Metanephros (tissue), 2 donors: ENCODE measurements at places on chromosomes 5 and 9. TPM values are rescaled to one million over a fixed set of nuclear protein-coding genes. Genes with fewer than 3 reads are reported as not detected.

Gene ENC1
- total RNA-seq: 180 TPM

Gene SPATA6L
- total RNA-seq: 6.5 TPM

Gene WNT8A
- 0.18 TPM for total RNA-seq

Gene SVEP1
- 18.5 TPM for total RNA-seq

Gene CARD9
- 5.7 TPM for total RNA-seq

Gene LCP2
- 11.1 TPM for total RNA-seq

Gene BARHL1
- total RNA-seq: not detected

Gene ANKRD34B
- 0.18 TPM for total RNA-seq

Gene GDA
- 0.88 TPM for total RNA-seq

Gene RIC1
- 50.4 TPM for total RNA-seq

Gene NRARP
- 10.1 TPM for total RNA-seq

Gene KCNMB1
- total RNA-seq: 0.64 TPM

Gene CNTNAP3
- total RNA-seq: 9.2 TPM

Gene CANX
- total RNA-seq: 650 TPM

Gene SLC6A3
- total RNA-seq: 0.41 TPM

Gene PAXX
- total RNA-seq: 28.0 TPM

Gene FAM78A
- 10.6 TPM for total RNA-seq

Gene C9
- not detected for total RNA-seq

Gene KCNIP1
- 4.7 TPM for total RNA-seq

Gene SLC46A2
- 0.64 TPM for total RNA-seq

Gene TMEM252
- total RNA-seq: 5.7 TPM

Gene CFAP77
- total RNA-seq: 0.64 TPM

Gene SLC45A2
- 0.23 TPM for total RNA-seq

Gene KLF4
- 17.3 TPM for total RNA-seq

Gene CHSY3
- total RNA-seq: 5.1 TPM

Gene FOXD4L6
- total RNA-seq: not detected

Gene LCN6
- total RNA-seq: not detected
